ENCODE measurements at places on chromosomes 3 and 15.

DNA sequence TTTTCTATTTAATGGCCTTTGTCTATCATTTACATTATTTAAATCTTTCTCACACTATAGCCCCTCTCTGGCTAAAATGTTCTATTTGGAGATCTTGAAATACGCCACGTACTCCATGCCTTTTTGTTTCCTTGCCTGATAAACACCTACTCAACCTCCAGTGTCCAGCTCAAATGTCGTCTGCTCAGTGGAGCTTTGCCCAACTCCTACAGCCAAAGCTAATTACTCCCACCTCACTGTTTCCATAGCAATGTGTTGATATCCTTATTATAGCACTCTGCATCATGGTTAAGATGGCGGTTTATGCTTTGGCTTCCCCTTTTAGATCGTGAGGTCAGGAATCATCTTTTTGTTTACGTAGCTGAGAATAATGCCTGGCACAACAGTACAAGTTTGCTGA lies 55.9 kb downstream of the NGLY1 start:
- DNase-seq = no peak

DNA sequence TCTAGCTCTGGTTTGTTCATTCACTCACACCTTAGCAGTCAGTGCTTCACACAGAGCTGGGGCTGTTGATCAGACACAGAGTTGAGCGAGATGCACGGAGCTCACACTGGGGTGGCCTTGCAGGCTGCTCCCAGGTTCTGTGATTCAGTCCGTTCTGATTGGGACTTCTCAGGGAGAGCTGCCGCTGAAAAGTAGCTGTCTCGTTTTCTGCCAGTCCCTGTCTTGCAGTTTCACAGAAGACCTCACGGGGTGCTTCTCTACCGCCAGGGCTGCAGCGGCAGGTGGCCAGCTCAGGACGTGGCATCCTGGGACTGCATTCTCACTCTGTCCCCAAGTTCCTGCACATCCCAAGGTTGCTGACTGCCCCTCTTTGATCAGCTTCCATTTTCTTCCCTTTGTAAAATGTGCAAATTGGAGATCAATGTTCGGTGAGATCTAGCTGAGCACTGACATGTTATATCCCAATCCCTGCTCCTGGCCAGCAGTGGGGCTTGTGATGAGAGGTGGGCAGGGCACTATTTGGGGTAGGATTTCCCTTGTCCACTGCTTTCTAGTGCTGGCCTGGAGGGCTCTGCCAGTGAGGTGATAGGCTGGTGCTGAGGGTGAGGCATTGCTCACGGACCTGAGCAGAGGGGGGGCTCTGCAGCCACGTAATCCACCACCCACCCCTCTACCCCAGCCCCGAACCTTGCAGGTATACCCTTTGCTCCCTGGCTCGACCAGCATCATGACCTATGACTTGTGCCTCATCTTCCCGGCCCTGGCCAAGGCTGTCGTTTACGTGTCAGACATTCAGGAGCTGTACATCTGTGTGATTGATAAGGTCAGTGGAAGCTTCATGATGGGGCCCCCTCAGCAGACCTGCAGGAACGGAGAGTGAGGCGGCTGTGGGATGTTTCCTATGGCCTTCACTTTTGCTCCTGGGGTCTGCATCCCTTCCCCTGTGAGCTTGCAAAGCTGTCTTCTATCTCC lies 5.3 kb upstream of the TXNRD3 start:
- no peak for DNase-seq

DNA sequence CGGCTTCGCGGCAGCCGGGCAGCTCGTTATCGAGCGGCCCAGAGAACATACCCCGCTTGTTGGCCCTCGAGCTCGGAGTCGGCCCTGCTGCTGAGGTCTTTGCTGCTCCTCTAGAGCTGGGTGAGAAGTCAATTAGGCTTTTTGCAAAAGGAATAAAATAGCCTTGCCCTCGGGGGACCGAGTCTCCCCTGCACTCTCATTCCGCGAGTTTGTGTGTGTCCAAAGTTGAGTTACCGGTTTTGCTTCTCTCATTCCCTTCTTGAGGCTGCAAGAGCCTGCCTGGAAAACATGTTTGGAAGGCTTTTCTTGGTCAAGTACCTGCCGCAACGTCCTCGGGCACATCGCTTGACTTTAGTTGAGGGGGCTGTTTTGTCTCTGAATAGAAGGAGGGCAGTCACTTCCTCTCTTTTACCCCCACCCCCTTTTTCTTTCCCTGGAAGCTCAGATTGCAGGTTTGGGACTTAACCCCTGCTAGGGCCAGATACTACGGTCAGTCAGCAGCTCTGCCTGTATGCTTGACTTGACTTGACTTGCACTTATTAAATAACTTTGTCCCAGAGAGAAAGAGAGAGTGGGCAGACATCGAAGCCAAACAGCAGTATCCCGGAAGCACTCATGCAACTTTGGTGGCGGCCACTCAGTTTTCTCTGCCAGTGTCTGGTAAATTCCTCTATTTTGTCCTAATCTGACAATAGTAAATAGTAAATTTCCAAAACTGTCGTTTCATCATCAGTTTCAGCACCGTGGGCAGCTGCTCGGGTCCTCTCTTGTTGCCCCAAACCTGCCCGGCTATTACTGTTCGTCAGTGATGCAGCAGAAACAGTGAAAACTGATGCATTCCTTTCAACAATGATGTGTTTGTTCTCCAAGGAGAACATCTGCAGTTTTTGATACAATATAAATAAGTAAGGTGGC lies 609 bp downstream of the RNF13 start:
- peak; percentile 66 for DNase-seq

- no peak for DNase-seq
Observed at GRCh38 chr3:182309120-182309519, 484.2 kb upstream of the ATP11B start.

DNA sequence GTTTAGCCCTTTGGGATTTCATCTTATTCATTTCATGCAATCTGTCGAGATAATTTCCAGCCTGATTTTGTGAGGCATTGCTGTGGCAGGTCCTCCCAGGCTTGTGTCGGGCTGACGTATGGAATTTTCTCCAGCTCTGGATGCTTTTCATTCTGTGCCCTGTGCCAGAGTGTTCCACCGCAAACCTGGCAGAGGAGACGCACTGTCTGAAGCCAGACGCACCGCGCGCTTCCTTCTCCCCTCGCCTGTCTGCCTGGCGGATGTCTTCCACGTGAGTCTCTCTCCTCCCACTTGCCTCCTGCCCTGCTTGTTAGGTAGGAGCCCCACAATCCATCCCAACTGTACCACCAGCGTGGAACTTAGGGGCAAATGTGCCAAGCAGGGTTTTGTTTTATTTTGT lies 20.1 kb upstream of the GLCE start:
- DNase-seq = no peak

- no peak for DNase-seq
Observed at GRCh38 chr3:162217647-162218046, 721.0 kb downstream of the OTOL1 start.

- no peak for DNase-seq
Observed at GRCh38 chr15:71139241-71139640, 24.0 kb downstream of the THSD4 start.

GRCh38 chr3:169527507-169527906 lies 136.0 kb downstream of the MECOM start:
- no peak for DNase-seq

- peak; percentile 64 for DNase-seq
Observed at GRCh38 chr15:64152507-64153387, 1.2 kb downstream of the SNX22 start.

- DNase-seq = no peak
Observed at GRCh38 chr15:50064673-50065072, 54.4 kb downstream of the ATP8B4 start.

DNA sequence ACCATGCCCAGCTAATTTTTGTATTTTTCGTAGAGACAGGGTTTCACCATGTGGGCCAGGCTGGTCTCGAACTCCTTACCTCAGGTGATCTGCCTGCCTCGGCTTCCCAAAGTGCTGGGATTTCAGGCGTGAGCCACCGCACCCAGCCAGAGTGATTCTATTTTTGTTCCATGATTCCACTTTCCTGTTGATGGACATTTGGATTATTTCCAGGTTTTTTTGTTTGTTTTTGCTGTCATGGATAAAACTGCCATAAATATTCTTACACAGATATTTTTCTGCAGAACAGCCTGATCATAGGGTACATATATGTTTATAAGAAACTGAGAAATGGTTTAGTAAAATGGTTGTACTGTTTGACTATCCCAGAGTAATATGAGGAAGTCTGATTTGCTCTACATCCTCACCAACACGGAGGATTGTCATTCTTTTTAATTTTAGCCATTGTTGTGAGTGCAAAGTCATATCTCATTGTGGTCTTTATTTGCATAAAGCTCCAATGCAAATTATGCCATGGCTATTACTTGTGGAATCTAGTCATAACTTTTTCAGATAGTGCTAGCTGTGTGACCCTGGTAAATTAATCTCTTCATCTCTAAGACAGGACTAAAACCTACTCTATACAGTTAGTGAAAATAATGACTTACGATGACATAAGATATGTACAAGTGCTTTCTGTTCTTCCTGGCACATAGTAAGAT lies 42.7 kb downstream of the MAP6D1 start:
- no peak for DNase-seq

- no peak for DNase-seq
Observed at GRCh38 chr3:31634476-31634875, 101.8 kb downstream of the STT3B start.

DNA sequence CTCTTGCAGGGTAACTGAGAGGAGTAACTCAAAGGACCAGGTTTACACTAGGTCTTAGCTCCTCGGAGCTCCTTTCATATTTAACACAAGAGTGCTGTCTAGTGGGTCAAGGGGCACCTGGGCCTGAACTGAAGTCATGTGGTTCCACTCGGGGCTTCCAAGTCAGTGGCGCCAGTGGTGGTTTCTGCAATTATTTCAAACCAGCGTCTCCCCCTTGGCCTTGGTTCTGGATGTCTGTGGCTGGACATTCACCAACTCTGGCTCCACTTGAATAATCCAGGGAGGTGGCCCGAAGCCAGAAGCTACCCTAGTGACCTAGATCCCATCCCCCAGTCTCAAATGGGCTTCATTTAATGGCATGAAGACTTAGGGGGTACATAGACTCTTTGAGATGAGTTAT lies 144.3 kb upstream of the ADAMTS9 start:
- DNase-seq = peak; percentile 69

DNA sequence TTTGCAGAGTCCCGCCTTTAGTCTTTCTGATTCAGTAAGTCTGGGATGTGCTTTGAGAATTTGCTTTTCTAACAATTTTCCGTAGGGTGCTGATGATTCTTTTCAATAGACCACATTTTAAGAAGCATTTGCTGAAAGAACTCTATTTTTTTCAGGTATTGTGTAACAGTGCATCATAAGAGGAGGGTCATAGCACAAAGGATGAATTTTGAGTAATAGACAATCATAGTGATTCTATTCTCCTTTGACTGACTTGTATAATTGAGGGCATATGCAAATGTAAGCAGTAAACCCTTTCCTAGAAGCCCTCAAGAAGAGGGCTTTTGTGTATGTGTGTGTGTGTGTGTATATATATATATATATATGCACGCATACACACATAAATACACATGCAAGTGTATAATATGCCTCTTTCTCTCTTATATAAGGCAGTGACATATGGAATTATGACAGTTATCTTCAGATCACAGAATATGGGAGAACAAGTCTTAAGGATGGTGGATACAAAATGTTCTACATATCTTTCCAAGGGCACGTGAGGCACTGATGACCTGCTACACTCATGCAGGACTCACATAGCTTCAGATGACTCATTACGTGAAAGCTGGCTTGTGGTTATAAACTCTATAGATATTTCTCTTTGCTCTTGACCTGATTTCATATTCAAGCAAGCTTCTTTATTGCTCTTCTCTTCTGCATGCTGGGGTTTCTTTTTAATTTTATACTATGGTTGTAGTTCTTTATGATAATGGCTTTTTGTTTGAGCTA lies 6.5 kb upstream of the PLSCR1 start:
- DNase-seq = no peak

DNA sequence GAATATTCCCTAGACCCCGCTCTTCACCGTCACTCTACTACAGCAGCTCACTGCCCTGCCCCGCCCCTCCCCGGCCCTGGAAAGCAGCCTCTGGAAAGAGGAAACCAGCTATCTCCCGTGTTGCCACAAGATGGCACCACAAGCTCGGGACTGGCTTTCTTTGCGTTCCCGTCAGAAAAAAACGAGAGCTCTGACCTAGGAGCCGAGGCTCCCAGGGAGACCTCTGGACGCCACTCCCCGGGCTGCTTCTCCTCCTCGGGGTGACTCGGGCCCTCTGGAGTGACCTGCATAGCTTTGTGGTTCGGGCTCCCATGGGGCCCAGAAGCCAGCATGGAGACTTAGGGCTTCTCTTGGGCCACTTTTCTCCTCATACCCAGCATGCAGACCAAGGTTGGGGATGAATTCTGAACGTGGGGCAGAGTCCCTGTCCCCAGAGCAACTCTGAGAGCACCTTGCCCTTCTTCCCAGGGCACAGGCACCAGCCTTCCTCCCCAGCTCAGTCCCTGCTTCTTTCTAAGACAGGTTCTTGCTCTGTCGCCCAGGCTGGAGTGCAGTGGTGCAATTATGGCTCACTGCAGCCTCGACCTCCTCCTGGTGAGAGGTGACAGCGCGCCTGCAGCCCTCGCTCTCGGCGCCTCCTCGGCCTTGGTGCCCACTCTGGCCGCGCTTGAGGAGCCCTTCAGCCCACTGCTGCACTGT lies 19.0 kb downstream of the STOML1 start:
- DNase-seq = peak; percentile 88

DNA sequence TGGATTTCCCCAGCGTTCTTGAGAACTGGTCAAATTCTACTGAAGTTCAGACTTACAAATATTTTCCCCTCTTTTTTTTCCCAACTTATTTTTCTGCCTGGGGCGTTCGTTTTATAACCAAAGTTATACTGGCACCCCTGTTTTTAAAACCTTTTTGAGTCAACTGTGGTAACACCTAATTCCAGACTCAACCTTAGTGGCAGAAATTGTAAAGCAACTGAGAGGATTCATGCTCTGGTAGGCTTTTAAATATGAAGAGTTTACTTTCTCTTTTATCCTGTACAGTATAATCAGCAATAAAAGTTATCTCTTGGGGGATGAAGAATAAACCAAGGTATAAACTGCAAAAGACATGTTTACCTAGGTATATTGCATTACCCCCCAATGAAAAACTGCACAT lies 2.3 kb downstream of the IL5RA start:
- DNase-seq = no peak

DNA sequence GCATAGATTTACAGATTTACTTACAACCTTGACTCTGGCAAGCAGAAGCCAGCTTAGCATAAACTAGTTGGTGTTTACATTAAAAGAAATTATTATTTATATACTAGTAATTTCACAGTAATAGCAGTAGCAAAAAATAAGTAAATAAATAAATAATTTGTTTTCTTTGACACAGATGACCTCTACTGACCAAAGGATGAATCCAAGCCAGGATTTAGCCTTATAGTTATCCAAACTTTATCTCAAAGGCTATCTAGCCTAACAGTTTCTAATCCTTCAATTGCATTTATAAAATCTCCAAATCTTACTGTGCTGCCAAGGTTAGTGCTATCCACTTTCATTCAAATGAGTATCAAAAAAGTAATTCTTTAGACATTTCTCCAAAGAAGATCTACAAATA lies 64.3 kb downstream of the FRMD5 start:
- DNase-seq = no peak

- DNase-seq = no peak
Observed at GRCh38 chr3:171123915-171124314, 97.4 kb upstream of the SLC2A2 start.

DNA sequence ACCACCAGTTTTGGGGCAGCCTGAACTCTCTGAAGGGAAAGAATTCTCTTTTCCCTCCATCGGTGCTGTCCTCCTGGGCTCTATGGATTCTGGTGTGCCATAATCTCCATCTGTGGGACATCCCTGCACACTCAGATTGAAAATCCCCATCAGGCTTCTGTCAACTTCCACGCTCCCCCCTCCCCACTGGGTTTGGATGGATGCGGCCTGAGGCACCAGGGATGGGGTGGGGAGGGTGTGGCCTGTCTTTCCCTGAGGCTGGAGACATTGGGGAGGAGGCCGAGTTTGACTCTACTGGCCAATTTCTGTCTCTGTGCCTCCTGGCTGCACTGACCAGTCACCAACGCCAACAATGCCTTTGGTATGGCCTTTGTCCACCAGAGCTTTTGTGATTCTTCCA lies 16.3 kb upstream of the FBLN2 start:
- no peak for DNase-seq
